ENCODE measurements at places on chromosomes 2 and 18.
A peak's percentile ranks its signal among the peaks of the same experiment; 100 is the strongest.

DNA sequence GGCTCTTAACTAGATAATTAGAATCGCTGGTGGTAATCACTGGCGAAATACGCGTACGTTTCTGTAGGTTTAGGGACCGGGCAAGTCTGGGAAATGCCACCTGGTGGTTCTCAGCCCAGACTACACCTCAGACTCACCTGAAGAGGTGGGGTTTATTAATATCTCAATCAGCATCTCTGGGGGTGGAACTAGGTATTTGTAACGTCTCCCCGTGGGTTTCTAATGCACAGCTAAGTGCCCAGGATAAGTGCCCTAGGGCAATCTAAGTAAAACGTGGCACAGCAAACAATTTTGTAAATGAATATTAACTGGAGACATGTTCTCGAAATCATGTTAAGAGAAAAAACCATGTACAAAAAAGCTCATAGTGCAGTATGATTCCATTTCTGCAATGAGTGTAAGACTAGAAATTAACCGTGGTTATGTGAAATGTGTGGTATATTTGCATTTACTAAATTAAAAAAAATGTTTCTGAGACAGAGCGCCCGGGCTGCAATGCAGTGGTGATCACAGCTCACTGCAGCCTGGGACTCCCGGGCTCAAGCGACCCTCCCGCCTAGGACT lies 760 bp upstream of the CNOT11 start:
- peak; percentile 31 for DNase-seq

DNA sequence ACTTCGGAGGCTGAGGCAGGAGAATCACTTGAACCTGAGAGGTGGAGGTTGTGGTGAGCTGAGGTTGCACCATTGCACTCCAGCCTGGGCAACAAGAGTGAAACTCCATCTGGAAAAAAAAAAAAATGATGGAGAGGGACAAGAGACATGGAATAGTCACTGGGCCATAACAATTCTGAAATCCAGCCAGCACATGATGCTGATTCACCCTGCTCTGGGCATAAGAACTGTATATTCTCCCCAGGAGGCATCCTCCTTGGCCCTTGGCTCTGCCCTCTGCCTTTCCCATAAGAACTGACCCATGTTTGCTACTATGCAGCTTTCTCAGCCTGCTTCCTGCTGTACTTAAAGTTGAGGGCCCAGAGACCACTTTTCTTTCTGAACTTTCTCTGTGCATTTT lies 297.7 kb downstream of the GBX2 start:
- DNase-seq = no peak

DNA sequence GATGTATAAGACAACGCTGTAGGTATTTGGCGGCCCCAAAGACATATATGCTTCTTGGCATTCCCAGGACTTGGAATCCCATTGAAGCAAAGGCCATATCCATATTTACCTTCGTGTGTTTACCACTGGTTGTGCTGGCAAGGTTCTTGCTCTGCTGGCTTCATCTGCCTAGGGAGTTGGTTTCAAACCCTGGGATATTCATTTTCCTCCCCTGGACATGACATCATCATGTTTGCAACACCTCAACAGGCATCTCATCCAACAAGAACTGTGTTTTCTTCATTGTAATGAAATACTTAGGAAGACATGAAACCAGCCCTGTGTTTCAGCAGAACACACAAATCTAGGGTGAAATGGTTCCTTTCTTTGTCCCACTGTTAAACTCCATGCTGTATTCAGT lies 77.9 kb upstream of the PHLPP1 start:
- no peak for DNase-seq

GRCh38 chr2:239461291-239462190 lies 60.7 kb upstream of the HDAC4 start:
- no peak for DNase-seq

DNA sequence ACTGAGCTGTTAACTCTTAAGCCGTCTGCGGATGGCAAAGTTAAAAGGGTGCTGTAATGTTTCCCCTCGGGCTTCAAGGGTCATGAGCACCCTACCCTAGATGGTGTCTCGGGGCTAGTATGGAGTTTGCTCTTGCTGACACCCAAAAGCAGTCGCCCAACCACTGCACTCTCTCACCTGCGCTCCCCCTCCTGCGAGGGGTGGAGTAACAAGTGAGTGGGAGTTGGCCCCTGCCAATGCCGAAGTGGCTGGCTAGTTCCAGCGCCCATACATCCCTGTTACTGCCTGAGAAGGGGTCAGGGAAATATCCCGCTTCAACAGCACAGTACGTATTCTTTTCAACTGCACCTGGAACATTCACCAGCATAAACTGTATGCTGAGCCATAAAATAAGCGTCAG lies 47.5 kb downstream of the FAM117B start:
- DNase-seq = no peak

GRCh38 chr2:102473020-102473419 lies at the start of gene SLC9A4:
Gene SLC9A4, plus strand, starts transcription at chr2:102473226. Its CDS starts 534 bp downstream, at chr2:102473760.
- no peak for DNase-seq

DNA sequence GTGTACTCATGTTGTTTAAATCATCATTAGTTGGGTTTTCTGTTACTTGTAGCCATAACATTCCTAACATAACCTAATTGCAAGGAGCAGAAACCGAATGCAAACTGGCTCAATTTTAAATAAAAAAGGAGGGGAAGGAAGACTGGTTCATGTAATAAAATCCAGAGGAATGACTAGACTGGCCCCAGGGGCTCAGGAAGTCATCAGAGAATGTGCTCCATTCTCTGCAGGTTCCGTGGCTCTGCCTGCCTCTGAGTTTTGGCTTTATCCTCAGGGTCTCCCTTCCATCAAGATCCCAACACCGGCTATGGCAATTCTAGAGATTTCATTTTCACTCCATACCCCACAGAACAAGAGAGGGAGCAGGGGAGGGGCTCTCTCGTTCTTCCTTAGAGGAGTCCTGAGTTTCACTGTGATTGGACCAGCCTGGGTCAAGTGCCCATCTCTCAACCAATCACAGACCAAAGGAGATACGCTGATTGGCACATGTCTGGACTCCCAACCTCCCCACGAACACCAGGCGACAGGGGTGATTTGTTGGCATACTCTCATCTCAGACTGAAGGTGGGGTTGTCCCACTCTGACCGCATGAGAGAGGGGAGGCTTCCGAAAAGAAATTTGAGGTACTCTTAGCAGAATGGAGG lies 64.8 kb downstream of the NPPC start:
- DNase-seq = no peak

- DNase-seq = peak; percentile 32
Observed at GRCh38 chr2:192230889-192231453, 36.2 kb upstream of the TMEFF2 start.

GRCh38 chr2:145138626-145139025 lies 618.7 kb upstream of the ZEB2 start:
- DNase-seq = no peak

DNA sequence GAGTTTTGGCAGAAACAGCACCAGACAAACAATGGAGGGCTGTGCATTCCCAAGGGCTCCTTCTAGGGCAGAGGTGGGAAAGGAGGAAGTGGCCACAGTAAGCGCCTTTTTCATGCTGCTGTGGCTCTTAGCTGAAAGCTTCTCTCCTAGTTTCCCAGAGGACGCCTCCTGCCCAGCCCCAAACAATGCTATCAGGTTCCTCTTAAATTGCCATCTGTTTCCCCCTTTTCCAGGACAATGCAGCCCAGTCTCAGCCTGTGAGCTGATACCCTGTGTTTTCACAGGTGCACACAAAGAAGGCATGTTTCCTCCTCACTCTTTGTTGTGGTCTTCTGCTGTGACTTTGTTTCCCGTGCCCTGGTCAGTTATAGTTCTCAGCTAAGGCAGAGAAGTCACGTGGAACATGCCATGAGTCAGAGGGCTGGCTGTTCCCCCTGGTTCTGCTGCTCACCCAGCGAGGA lies 5.4 kb upstream of the FAM124B start:
- no peak for DNase-seq

GRCh38 chr2:195317550-195317949 lies 339.5 kb upstream of the SLC39A10 start:
- no peak for DNase-seq

DNA sequence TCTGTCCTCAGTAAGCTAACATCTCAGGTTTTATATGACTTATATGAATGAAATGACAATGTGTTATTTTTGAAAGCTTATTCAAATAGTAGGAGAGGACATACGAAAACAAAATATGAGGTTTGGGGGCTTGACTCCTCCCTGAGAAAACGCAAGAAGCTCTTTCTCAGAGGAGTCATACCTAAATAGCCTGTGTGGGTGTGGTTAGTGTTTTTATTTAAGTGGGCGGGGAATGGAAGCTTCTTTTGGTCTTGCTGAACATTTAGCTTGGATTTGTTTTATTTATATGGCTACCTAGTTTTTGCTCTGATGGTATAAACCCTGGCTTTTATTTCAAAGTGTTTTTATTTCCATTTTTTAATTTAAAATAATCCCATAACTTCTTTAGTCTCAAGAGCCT lies 72.1 kb upstream of the DSG1 start:
- no peak for DNase-seq

DNA sequence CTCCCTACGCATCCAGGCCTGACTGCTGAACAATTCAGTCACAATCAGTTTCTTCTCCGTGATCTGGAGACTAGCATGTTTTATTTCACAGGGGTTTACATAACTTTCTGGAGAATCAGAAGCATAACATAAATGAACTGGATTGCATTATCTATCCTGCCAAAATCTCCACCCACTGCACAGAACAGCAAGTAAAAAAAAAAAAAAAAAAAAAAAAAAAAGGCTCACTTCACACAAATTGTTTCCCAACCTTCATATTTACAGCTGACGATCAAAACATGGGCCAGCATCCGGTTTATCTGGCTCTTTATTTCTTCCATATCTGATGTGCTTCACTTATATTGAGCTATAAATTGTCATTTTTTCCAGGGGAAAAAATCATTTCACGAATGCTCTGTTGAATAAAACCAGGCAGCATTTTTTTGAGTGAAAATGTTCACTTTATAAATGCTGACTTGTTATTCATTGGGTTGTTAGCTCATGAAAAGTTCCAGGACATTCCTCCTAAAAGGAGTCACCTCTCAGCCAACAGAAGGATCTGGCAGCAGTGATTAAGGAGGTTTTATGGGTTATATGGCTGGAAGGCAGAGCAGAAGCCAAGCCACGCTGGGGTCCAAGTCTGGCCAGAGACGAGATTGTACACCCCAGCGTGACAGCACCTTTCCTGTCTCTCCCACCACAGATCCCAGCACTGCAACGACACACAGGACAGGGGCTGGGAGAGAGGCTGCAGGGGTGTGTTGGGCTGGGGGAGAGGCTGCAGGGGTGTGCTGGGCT lies 51.2 kb upstream of the GLI2 start:
- no peak for DNase-seq

DNA sequence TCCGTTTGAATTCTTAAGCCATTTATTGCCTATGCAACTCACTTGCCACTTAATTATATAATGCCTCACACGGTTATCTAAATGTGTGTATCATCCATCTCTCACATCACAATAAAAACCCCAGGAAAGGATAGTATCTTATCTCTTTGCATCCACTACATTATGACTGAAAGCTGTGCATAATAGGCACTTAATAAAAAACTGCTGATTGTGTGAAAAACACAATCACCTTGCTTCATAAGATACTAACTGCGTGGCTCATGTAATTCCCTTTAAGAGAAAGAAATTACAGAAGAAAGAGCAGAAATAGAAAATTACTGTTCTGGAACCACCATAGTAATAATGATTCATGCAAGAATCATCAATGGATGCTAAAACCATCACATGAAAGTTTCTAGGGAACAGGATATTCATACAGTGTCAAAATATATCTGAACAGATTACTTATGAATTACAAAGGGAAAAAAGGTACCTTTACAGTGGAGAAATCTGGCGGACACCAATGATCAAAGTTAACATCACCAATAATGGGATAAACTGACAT lies 29.3 kb downstream of the CUL3 start:
- DNase-seq = no peak
